ENCODE measurements at places on chromosomes 3 and 15.

DNA sequence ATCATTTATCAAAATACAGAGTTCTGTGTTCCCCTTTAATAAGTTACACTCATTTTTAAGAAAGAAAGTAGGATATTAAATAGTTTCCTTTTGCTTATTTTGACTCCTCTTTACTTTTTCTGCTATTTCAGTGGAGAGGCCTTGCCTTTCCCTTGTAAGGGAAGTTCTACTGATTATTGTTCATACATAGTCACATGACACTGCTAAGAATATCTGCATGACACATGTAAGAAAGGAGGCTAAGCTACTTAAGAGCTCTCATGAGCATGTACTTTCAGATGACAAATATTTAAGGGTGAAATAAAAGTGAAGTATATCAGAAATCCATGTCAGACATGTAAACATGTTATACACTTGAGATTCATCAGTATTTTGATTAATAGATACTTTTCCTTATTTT is 39.0 kb downstream of the MYRIP start:
- DNase-seq, result no peak

GRCh38 chr3:141045849-141046248 is 5.3 kb upstream of the SPSB4 start:
- no peak for DNase-seq

GRCh38 chr3:194938845-194939531 is 253.3 kb downstream of the FAM43A start:
- no peak for DNase-seq

DNA sequence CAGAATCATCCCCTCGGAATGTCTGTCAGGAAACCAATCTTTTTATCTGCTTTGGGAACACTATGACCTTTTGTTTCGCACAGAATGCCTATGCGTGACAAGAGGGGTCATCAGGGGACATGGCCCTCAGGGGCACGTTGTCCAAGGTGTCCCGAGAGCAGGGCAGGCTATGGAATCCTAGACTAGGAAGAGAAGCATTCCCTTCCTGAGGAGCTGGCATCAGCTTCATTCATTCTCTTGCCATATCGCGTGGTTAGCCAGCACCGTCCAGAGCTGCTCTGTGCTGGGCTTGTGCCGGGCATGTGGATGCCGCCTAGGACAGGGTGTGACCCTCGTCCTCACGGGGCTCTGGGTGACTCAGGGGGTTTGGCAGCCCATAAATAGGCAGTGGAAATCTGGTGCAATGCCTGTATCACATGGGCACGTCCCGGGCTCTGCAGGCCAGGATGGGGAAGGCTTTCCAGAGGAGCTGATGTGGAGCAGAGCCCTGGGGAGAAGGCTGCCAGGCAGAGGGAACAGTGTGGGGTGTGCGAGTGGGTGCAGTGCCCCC is 117.8 kb downstream of the TMEM266 start:
- no peak for DNase-seq

GRCh38 chr3:17972959-17973906 is 230.8 kb upstream of the TBC1D5 start:
- no peak for DNase-seq

DNA sequence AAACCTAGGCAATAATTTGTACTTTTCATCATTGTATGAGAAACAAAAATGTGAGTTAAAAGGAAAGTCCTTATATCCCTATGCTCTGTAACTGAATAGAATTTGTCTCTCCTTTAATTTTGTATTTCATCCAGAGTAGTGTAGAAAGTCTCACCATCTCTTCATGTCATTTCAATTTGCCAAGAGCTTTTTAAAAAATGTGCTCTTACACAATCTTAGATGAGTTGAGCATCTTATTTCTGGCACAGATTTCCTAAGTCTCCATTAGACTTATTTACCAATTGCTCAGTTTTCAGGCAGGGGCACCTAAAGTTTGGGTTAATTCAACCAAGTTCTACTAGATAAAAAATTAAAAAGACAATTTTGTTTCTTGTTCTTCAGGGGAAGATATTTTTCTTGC is 201.5 kb upstream of the RBMS3 start:
- no peak for DNase-seq

DNA sequence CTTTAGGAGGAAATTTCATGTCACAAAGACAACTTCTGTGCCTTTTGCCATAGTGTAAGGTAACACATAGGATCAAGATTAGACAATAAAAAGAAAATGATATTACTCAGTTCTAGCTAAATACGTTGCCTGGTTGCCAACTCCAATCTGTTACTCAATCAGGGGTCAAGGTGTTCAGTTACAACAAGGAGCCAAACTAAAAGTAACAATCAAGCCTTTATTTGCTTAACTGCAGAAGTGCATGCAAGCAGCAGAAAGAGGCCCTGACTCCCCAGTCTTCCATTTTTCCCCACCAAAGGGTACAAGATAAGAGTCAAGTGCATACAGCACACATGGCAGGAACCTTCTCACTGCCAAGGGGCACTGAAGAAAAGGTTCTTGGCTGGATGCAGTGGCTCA is 28.3 kb upstream of the PPP4R2 start:
- DNase-seq, result no peak

- DNase-seq, result no peak
Observed at GRCh38 chr3:61182662-61183061, 68.6 kb downstream of the FHIT start.

- DNase-seq, result no peak
Observed at GRCh38 chr3:43106293-43106628, 382 bp upstream of the POMGNT2 start.

GRCh38 chr3:171986176-171986575 is 53.2 kb upstream of the FNDC3B start:
- no peak for DNase-seq

GRCh38 chr3:188360364-188360881 is 206.5 kb downstream of the LPP start:
- DNase-seq, result no peak

GRCh38 chr15:77097921-77098320 is 27.0 kb upstream of the TSPAN3 start:
- no peak for DNase-seq

DNA sequence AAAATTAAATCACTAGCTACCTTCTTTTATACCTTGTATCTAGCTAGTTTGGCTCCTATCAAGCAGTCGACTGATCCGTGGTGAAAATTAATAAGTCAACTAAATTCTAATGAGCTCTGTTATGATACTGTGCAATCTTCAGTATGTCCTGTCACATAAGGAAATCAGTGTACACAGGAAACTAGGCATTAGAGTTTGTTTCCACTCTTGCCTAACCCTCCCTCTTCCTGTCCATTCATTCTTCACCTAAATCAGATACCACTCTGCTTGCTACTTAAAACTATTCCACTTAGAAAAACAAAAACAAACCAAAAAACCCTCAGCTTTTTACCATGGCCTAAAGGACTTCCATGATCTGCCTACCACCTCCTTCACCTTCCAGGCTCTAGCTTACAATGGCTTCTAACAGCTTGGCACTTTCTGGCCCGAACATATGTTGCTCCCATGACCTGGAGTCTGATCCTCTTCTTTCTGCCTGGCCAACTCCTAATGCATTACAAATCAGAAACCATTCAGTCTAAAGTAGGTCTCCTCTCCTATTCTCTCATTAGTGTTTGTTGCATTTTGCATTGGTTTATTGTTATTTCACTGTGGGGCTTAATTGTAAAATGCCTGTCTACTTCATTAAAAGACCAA is 7.9 kb downstream of the RFC4 start:
- no peak for DNase-seq

- DNase-seq, result peak; percentile 63
Observed at GRCh38 chr3:133663569-133664313, 2.0 kb upstream of the TOPBP1 start.

DNA sequence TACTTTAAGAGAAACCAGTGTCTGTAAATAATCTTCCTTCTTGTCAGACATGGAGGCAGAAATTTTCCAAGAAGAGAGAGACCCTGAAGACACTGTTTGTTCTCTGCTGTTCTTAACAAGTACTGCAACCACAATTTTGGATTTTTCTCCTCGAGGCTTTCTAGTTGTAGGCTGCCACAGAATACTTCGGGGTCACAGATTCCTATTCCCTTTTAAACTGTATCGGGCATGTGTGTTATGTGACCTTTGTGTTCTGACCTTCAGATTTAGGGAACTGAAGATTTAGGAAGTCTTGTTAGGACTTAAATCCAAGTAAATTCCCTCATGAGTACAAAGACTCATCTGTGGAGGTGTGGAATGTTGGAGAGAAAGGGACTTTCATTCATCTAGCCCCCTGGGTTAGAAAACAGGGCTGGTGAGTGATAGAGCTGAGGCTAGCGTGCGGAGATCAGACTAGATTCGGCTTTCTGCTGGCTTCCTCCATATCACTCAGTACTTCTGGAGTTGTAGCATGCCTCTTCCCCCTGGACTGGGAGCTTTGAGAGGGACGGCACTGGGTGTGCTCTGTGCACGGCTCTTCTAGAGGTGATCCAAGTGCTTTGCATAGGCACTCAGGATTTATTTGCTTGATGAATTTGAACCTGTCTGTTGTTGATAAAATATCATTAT is 237.0 kb downstream of the LPP start:
- DNase-seq, result no peak

DNA sequence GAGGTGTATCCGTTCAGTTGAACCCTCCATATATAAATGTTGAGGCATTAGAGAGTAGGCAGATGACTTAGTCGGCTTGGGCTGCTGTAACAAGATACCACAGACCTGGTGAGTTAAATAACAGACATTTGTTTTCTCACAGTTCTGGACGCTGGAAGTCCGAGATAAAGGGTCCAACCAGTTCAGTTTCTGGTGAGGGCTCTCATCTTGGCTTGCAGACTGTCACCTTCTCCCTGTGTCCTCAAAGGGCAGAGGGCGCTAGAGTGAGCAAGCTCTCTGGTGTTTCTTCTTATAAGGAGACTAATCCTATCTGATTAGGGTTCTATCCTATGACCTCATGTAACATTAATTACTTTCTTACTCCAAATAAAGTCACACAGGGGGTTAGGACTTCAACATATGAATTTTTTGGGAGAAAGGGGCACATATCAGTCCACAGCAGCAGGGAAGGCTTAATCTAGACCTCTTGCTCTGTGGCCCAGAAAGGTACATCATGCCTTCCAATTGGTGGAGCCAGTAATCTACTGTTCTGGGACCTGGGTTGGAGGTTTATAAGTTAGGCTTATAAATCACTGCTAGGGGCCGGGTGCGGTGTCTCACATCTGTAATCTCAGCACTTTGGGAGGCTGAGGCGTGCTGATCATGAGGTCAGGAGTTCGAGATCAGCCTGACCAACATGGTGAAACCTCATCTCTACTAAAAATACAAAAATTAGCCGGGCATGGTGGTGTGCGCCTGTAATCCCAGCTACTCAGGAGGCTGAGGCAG is 26.3 kb upstream of the SLC28A2 start:
- no peak for DNase-seq

GRCh38 chr3:4745235-4745610 is 234.0 kb upstream of the BHLHE40 start:
- no peak for DNase-seq

GRCh38 chr15:60695713-60696522 is 217.0 kb upstream of the ICE2 start:
- peak; percentile 71 for DNase-seq

GRCh38 chr3:101253396-101253795 is 67.0 kb downstream of the IMPG2 start:
- DNase-seq, result no peak

DNA sequence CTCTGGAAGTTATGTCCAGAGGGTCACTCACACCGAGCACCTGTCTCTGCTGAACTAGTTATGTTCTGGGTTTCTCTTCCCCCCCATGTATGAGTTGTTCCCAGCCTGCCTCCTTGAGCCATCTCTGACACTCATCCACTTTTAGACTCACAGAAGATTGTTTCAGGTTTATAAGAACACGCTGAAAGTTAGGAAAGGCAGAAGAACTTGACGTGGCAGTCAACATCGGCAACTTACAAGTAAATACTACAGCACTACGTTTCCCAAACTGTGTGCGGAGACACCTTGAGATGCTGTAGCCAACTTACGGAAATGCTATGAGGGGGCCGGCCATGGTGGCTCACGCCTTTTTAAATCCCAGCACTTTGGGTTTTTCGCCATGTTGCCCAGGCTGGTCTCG is 318.0 kb downstream of the ZNF621 start:
- no peak for DNase-seq

GRCh38 chr3:78268716-78269668 is 1229.1 kb downstream of the ROBO2 start:
- DNase-seq, result no peak

DNA sequence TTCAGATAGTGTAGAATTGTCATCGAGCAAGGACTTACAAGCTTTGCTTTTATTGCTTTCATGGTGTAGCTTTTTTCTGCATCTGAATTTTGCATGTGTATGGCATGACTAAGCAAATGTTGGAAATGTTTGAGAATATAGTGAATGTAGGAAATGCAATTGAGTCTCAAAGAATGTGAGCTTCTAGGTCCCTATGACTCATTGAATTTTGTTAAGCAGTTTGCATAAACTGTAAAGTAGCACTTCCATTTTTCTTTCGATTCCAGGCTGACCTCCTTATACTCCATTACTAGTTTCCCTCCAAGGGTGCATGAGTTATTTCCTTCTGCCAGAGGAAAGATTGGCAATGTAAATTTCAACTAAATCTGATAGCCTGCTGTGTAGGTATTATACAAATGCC is 619.2 kb downstream of the DIPK2A start:
- DNase-seq, result no peak

DNA sequence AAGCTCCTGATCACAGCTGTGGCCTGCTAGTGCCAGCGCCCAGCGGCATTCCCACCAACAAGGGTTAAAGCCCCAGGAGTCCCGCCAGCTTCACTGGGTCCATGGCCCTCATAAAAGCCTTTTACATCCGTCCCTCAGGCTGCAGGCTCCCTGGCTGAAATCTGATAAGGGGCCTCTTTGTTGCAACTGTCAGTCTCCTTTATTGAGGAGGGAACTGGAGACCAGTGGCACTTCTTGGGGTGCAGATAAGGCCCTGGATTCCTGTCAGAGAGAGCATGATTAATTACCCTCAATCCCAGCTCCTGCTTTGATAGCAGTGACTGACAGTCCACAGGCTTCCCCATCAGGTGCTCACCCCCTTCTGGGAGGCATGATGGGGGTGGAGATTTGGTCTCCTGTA is 30.9 kb upstream of the CLK3 start:
- no peak for DNase-seq

- DNase-seq, result no peak
Observed at GRCh38 chr3:157999246-157999645, 107.0 kb downstream of the SHOX2 start.

GRCh38 chr3:111881480-111881879 is 22.4 kb downstream of the PHLDB2 start:
- no peak for DNase-seq

DNA sequence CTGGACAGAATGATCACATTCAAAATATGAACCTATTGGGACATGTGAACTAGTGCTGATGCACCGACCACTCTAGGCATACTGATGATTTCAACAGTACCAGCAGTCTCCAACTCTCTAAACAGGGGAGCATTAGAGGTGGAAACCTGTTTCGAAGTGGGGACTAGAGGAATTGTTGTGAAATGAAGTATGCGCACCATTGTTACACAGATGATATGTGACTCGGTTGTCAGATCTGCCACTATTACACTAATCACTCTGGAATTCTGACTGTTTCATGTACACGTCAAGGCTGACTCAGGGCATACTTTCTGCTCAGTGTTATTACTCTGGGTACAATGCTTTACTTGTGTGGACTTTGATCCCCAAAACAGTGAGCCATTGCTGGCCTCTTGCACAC is 198.2 kb upstream of the UBE2E2 start:
- DNase-seq, result no peak

- no peak for DNase-seq
Observed at GRCh38 chr3:64213224-64213878, 11.9 kb downstream of the PRICKLE2 start.
